ENCODE measurements at places on chromosomes 12 and 14. TPM values are rescaled to one million over a fixed set of nuclear protein-coding genes. Genes with fewer than 3 reads are reported as not detected.

The NOC4L gene
- 5.2 TPM for total RNA-seq

The GPR65 gene
- 0.28 TPM for total RNA-seq

DNA sequence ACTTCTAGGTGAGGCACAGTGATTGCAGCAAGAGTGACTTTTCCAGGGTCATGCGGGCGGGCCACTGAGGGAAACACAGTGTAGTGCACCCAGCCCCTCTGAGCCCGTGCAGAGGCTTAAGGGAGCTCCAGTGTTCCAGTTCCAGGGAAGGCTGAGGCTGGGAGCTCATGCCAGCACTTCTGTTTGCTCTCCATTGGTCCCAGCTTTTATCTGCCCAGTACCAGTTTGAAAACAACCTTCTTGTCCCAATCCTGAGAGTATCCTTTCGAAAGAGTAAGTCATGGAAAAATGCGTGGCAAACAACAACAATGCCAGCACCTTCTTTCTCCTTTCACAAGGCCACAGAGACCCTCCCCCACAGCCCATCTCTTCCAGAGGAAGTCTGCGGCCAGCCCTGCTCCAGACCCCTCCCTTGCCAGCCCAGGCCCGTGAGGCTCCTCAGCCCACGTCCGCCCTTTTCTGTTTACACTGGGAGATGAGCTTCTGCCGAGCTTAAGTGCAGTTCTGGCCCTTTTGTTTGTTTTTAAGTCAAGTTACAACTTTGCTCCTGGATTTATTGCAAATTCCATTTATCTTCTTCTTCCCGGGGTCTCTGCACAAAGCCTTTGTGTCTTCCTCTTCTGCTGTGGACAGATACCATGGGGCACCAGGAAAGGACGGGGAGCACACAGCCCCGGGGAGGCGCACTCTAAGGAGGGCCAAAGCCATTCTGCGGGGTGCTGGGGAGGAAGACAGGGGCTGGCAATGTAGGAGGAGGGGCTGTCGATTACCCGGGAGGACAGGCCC is 185.6 kb downstream of the ZFP36L1 start:
- DNase-seq, result peak; percentile 64

DNA sequence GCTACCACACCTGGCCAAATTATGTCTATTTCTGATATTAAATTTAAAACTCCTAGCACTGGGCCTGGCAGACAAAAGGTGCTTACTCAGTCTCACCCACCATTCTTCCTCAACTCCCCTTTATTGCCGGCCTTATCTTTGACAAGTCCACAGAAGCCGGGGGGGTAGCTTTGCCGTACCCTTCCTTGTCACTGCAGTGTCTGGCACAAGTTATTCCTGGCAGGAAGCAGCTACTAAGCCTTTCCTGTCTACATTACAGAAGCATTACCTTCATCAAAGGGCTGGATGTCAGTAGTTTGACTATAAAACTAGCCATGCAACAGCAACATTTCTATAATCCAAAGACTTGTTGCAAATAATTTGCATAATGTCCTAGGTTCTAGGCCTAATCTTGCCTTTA is 127.1 kb downstream of the PRICKLE1 start:
- no peak for DNase-seq

GRCh38 chr12:6696690-6697583 is 3.7 kb downstream of the PIANP start:
- no peak for DNase-seq

DNA sequence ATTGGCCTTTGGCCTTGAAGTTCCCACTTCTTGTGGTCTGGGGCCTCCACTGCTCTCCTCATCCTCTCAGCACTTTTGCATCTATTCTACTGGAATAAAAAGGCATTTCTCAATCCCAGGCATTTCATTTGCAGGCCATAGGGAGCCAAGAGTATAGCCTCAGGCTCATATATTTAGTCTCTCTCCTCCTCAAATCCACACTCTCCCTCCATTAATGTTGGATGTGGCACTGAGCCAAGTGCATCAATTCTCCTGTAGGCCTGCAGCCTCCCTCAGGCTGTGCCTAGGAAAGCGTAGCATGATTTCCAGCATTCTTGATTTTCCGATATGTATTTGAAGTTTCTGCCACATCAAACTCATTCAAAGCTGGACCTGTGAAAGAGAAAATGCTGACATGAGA is 211.5 kb upstream of the CPNE8 start:
- no peak for DNase-seq

GRCh38 chr14:67167420-67168109 is 21.7 kb upstream of the GARIN2 start:
- no peak for DNase-seq

The CRACR2A gene
- total RNA-seq, result 0.54 TPM

GRCh38 chr14:95452176-95452892 is 64.1 kb downstream of the SYNE3 start:
- no peak for DNase-seq

The HELB gene
- total RNA-seq, result 3.6 TPM

GRCh38 chr12:109912855-109913321 is 12.8 kb downstream of the TCHP start:
- DNase-seq, result no peak

DNA sequence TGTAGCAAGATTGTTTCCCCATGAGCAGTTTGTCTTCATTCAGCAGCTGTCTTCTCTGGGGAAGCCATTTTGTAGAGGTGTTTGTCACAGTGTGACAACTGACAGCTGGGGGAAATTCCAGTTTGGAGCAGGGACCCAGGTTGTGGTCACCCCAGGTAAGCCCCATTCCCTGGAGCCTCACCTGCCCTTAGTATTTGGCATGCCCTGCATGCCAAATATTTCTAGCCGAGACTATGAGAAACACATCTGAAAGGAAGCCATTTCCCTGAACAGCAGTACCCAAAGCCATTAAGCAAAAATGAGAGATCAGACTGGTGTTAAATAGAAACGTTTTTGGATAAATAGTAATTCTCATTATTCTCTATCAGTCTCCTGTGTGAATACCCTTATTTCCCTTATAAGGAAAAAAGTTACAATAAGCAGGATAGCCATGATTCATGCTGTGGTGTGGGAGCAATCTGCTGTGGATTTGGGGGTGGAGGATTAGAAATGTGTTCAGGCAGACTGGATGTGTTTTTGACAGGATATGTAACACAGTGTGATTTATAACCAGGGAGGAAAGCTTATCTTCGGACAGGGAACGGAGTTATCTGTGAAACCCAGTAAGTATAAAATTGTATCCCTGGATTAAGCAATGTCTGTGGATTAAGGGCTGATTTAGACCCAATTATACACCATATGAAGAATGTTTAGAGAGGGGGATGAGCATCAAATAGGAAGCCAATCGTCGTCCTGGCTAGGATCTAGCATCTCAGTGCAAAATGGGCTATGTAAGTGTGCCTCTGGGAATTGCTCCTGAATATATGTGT is 68.9 kb downstream of the DAD1 start:
- DNase-seq, result peak; percentile 83

DNA sequence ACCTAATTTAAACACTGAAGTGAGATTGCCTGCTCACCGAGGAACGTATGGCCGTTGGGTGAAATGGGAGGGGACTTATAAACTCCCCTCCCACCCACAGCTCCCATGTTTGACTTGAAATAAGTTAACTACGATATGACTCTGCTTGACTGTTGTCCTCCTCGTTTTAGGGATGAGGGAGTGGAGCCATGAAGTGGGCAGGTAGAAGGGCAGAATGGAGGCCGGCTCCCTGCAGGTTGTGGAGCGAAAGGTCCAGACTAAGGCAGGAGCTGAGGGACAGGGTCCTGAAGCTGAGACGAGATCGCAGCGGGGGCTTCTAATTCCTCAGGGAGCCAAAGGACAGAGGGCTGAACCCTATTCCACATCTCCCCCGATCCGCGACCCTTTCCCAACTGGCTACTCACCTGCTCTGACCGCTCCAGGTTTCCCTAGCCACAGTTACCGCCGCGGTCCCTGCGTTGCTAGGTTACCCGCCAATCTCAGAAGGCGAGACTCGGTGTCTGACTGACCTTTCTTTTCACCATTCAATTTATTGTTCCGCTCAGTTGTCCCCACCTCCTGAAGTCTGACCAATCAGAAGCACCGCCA is 577 bp upstream of the TPCN1 start:
- no peak for DNase-seq

The NFE2 gene
- total RNA-seq, result 0.28 TPM

- no peak for DNase-seq
Measured at GRCh38 chr12:104709692-104710435, 248.2 kb downstream of the SLC41A2 start.

The KRT75 gene
- not detected for total RNA-seq

DNA sequence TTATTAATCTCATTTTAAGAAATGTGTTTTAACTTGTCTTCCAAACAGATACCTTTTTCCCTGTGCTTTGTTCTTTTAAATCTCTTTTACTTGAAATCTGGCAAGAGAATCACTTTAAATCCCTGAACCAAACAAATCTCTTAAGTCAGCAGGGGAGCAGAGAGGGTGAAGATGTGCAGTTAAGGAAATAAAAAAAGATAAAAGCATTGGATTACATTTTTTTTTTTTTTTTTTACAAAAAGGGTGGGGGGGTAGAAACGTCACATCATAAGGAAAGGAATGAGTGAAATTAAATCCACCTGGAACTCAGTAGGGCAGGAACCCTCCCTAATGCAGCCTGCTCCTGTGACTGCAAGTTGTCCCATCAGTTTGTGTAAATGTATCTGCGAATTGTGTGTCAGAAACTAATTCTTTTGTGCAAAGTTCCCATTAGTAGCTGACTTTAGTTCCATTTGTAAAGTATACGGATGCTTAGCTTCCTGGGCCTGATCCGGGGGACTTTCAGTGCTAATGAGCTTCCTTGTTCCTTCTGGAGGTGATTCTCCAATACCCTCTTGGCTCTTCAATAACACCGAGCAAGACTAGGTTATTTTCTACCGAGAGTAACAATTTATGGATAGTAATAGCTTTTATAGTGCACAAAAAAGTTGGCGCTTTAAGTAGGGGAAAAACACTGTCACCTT is 1.5 kb downstream of the TTC6 start:
- no peak for DNase-seq

GRCh38 chr14:58878439-58879139 is 240.8 kb downstream of the DACT1 start:
- peak; percentile 9 for DNase-seq

Measured in IMR-90 (cell line).